Activated T-cell treated with anti-CD3 and anti-CD28 coated beads, Interleukin-2, amount 50 U/mL, for 1 hour (primary cell): ENCODE measurements at places on chromosomes 11 and 22.

- no peak for DNase-seq
Observed at GRCh38 chr22:17748555-17749353, 25.5 kb downstream of the BID start.

DNA sequence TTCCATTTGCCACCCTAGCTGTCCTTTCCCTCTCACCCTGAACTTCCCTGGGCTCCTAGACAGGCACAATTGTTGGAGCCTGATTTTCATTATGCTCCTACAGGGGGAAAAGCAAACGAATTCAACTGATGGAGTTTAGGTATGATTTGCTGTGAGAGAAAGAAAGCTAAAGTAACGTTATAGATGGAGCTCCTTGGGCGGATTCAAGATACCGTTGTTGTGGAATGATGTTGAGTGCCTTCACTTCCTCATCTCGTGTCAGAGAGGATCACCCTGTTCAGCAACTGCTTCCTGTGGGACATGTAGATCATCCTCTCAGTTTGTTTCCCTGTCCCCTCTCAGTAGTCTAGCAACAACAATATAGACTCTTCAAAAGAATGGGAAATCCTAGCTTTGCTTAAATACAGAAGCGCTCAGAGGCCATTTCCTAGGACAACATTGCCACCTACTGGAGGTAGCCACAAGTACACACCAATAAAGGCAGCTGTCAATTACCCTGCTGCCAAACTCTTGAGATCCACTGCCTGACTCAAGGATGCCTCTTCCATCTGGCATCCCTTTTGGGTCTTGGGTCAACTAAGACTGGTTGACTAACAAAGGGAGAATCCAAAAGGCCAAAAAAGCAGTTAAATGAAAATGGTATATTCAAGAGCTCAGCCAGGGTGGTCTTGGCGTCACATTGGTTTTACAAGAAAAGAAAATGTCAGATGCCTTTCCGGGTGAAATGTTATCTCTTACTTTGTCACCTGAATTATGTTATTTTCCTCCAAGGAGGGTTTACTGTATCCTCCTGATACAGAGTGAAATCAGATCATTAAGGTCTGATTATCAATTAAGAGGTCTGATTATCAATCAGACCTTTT lies 13.5 kb upstream of the DTX4 start:
- peak; percentile 42 for DNase-seq

DNA sequence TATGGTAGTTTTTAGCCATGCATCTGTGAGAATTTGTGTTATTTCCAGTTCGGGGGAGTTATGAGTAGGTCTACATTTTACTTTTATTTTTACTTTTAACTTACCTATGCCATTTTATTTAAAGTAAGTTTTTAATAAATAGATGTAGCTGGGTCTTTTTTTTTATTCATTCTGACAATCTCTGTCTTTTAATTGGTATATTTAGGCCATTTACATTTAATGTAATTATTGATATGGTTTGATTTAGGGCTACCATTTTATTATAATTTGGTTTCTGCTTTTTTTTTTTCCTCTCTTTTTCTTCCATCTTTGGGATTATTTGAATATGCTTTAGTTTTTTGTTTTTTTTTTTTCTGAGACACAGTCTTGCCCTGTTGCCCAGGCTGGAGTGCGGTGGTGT lies 1.9 kb downstream of the SWAP70 start:
- no peak for DNase-seq

- DNase-seq, result no peak
Observed at GRCh38 chr11:123532131-123532530, 102.1 kb downstream of the GRAMD1B start.

GRCh38 chr11:12110714-12111548 lies 541 bp downstream of the MICAL2 start:
- no peak for DNase-seq

DNA sequence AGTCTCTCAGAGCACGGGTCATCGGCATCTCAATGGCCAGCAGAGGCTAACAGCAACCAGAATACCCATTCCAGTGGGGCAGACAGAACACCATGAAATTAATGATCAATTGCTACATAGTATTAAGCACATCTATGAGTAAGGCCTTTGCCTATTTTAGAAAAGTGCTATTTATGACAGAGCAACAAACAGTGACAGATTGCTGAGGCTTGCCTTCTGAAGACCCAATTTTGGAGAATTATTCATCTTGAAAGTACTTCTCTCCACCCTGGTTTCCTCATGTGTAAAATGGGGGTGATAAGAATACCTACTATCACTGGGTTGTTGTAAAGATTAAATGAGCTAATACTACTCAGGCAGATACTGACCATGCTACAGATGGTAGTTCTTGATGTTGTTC lies 232.7 kb downstream of the TENM4 start:
- no peak for DNase-seq

GRCh38 chr11:75475767-75476650 lies 43.0 kb upstream of the KLHL35 start:
- DNase-seq, result no peak

- no peak for DNase-seq
Observed at GRCh38 chr11:113952588-113952987, 22.3 kb upstream of the HTR3A start.

DNA sequence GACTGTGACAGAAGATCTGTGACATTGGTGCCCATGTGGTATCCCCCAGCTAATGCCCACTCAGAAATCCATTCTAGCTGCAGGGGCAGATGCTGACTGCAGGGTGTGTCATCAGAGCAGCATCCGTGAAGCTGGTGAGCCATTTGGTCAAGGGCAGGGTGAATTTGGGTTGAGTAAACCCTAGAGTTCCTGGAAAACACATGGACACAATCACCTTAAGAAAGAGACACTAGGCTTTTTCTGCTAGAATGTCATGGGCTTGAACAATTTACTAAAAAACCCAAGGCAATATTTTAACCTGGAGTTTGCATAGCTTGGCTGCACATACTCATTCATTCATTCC lies 100.0 kb downstream of the ADAMTS15 start:
- no peak for DNase-seq

GRCh38 chr11:94325681-94326080 lies 21.3 kb downstream of the IZUMO1R start:
- DNase-seq, result peak; percentile 21

DNA sequence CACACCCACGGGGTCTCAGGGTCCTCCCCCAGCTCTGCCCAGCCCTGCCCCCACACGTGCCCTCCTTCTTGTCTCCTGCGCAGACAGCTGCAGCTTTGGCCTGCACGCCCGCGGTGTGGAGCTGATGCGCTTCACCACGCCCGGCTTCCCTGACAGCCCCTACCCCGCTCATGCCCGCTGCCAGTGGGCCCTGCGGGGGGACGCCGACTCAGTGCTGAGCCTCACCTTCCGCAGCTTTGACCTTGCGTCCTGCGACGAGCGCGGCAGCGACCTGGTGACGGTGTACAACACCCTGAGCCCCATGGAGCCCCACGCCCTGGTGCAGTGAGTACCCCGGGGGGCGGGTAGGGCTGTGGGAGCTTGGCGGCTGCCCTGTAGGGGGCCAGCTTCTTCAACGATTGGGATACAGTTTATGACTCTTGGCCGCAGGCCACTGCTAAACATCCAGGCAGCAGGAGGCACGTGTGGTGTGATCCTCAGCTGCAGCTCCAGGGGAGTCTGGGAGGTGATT lies 30.8 kb downstream of the ST14 start:
- DNase-seq, result no peak

GRCh38 chr22:44389926-44390612 lies 77.3 kb upstream of the SHISAL1 start:
- DNase-seq, result no peak

DNA sequence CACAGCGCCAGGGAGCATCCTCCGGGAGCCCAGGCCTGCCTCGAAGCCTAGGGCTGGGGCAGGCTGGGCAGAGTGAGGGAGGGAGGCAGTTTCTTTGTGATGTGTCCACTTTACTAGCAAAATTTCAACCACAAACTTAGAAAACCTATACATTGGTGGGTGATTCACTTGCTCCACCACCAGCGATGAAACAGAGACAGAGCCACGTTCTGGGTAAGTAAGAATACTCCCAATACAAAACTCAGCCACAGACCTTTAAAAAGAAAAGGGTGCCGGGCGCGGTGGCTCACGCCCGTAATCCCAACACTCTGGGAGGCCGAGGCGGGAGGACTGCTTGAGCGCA lies 22.3 kb downstream of the CDKN1C start:
- no peak for DNase-seq

DNA sequence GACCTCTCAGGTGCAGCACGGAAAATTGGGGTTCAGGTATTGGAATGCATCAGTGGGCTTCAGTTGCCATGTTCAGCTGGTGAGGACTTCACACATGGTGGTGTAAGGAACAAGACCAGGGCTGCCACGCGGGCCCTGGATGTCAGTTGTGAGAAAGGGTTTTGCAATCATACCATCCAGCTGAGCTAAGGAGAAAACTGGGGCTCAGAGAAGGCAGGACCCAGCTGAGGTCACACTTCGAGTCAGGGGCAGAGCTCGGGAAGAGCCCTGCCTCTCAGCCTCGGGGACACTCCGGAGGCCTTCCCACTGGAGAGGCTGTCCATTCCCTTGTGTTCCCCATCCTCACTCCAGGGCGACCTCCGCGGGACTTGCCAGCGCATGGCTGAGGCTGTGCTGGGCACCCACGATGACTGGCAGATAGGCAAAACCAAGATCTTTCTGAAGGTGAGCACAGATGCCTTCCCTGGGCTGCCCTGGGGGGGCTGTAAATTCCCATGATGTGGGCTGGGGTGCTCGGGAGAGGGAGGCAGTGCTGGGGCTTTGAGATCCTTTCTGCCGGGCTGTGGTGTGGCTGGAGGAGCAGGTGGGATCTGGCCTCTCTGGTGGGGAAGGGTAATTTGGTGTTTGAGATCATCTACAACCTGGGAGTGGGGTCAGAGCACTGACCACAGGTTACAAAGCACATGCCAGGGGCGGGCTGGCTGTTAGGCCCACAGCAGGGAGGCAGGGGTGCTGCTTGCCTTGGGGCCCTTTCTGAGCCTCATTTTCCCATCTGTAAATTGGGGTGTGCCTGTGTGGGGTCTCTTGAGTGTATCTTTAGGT lies 47.2 kb downstream of the MYO7A start:
- no peak for DNase-seq

GRCh38 chr11:78834886-78835285 lies 260.2 kb upstream of the NARS2 start:
- no peak for DNase-seq

DNA sequence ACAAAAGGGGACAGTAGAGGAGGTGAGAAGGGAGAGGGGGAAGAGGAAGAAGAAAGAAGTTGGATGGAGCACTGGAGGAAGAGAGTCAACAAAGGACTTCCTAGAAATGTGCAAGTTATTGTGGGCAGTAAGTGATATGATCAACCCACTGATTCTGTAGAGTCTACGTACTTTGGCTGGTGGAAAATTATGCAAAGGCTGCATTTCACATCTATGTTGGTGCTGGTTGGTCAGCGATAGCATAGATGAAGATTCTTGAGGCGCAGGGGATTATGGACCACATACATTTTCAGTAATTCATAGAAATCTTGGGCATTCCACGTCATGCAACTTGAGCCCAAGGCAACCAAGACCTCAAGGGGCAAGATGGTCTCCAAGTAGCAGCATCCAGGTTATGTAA lies 12.6 kb upstream of the BIRC3 start:
- no peak for DNase-seq

DNA sequence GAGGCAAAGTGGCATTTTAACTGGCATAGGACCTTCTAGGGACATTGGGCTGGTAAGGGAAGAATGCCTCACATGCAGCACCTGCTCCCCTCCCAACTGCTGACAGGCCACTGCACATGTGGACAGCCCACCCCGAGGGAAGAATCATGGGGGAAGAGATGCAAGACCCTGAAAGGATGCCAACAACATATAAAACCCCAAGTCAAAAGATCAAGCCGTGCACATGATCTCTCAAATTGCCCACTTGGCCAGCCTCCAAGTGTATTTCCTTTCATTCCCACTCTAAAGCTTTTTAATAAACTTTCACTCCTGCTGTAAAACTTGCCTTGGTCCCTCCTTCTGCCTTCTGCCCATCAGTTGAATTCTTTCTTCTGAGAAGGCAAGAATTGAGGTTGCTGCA lies 947.8 kb upstream of the CCDC90B start:
- no peak for DNase-seq

GRCh38 chr22:45934659-45935341 lies 42.2 kb downstream of the WNT7B start:
- no peak for DNase-seq

DNA sequence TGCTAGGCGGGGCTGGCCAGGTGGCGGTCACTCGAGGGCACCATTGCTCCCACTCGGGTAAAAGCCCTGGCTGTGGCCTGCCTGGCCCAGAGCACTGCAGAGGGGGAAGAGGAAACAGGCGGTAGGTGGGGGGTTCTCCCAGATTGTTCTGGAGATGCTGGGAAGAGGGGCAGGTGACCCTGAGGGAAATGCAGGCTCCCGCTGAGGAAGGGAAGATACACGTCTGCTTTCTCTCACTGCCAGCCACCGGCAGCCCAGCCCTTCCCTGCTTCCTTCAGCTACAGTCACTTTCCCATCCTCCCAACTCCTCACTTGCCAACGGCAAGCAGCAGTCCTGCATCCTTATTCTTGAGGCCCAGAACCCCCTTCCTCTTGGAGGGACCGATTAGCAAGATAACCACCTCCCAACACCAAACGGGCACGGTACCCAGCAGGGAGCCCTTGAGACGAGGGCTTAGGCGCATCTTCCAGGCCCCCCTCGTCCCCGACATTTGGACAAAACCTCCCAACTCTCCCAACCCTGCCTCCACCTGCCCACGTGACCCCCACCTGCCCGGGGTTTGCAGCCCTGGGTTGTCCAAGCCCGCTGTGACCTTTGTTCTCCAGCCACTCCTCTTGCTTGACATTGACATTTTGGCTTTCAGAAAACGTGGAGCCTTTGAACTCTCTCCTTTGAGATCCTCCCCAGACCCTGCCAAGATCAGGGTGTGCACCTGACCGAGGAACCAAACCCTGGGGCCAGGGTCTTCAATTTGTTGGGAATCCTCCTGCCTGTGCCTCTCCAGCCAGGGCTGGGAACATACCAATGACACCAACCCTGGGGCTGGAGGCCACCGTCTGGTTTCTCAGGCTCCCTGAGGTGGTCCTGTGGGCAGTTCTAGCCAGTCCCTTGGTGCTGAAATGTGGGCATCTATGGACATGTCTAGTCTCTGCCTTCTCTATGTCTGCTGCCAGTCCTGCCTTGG lies 48.8 kb upstream of the TTLL12 start:
- DNase-seq, result no peak

DNA sequence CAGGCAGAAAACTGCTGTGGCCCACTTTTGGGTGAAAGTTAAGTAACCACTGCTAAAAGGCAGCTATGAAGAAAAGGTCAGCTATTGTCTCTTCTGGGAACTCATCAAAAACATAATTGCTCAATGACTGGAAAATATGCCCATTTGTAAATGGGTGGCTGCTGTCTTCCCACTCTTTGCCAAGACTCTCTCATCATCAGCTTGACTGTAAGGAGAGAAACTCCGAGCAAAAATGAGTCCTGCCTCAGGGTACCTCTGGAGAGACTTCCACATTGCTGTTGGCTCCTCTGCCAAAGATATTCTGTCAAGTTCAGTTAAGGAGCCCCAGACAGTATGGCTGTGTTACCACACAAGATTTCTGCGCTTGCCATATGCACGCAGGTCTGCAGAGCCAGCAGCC lies 138.7 kb downstream of the BBOX1 start:
- DNase-seq, result no peak

DNA sequence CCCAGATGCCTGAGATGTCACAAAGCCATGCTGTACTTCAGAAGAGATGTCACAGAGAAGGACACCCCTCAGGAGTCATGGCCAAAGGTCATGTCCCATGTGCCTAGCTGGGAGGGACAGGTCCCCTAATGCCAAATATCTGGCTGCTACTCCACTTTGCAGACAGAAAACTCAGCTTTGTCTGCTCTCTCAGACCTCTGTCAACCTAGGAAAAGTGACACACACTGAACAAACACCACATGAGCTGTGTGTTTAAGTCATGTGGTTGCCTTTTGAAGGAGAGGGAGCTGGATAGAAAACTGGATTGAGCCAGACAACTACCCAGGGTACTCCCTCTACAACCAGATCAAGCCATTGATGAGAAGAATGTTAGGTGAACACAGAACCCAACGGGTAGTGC lies 3.5 kb downstream of the TRIM66 start:
- no peak for DNase-seq
